Urinary bladder (tissue), 4 donors: ENCODE measurements at places on chromosomes 3 and 15. TPM values are rescaled to one million over a fixed set of nuclear protein-coding genes. Genes with fewer than 3 reads are reported as not detected.

DUOXA1 gene
- polyA plus RNA-seq = 12.1 TPM

CFAP91 gene
- polyA plus RNA-seq = 1.4 TPM

GRCh38 chr3:111769992-111770352 is 89.1 kb upstream of the PHLDB2 start:
- DNase-seq = no peak

- DNase-seq = no peak
These were observed 53.8 kb downstream of the GJD2 start for GRCh38 chr15:34700891-34701427.

DNA sequence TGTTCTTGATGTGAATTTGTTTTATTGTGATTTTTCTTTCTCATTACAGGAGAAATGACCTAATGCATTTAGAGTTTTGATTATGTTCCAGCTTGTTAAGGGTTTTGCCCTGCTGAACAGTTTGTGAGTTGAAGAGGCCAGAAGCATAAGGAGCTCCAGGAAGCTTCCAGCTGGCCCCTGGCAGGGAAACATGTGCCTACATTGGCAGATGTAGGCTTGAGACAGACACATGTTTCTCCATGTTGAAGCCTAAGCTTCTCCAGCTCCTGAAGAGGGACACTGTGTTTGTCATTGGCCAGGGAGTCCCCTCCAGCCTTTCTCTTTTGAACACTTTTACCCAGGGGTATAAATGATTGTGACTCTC is 88.4 kb downstream of the ASB7 start:
- no peak for DNase-seq

DNA sequence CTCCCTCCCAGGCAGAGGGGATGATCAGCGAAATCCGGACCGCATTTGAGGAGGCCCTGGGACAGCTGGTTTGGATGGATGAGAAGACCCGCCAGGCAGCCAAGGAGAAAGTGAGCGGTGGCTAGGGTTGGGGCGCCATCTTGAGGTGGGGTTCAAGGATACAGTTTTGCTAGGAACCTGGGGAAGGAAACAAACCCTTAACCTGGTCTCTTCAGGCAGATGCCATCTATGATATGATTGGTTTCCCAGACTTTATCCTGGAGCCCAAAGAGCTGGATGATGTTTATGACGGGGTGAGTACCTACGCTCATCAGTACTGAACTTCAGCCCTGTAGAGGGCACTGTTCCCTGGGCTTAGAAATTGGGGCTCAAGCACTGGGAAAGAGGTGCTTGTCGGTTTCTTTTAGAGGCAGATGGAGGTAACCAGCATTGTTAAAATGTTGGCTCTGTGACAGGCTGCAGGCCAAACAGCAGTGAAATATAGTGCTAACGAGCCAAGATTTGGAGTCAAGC is 9.6 kb upstream of the PSMD2 start:
- no peak for DNase-seq
